ENCODE measurements at places on chromosomes 4 and X.

- no peak for DNase-seq
Observed at GRCh38 chrX:110418316-110419235, 59.9 kb downstream of the RTL9 start.

DNA sequence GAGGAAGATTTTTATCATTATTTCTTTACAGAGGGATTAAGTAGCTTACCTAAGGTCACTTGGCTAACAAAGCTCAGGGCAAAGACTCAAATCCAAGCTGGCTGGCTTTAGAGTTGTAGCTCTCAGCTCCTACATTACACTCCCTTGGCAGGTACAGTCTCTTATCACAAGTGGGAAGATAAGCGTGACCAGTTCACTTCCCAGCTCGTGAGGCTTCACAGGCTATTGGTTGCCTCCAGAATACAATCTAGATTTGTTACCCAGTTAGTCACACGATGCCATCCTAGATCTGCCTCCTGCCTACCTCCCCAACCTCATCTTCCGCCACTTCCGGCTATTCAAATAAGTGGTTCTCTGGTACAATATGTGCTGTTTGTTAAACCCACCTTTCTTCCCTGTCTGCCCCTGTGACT lies 3.7 kb downstream of the MMRN1 start:
- DNase-seq: no peak

- no peak for DNase-seq
Observed at GRCh38 chr4:173448608-173449379, 49.9 kb upstream of the SCRG1 start.

- DNase-seq: peak; percentile 13
Observed at GRCh38 chr4:87853108-87853507, 20.3 kb downstream of the MEPE start.

DNA sequence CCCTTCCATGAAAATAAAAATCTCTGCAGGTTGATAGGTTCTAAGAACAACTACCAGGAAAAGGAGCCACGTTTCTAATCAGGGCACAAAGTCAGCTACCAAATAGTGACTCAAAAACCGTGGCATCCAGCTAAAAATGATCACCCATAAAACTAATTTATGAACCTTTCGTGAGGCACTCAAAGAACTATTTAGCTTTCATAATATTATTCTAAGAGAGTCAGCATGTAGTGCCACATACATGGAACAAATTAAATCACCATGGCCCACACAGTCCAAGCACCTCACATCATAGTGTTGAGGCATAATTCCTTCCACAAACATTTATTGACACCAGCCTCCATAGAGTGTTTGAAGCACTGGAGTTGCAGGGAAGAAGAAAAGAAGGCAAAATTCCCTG lies 252.0 kb upstream of the PPARGC1A start:
- DNase-seq: no peak

GRCh38 chrX:39214387-39215126 lies 413.3 kb downstream of the MID1IP1 start:
- no peak for DNase-seq
